ENCODE measurements at places on chromosomes 13 and 19.

- no peak for DNase-seq
These were observed 17.2 kb downstream of the TDRD3 start for GRCh38 chr13:60414177-60414576.

- DNase-seq: no peak
These were observed 82.2 kb downstream of the SLC7A1 start for GRCh38 chr13:29513002-29513980.

DNA sequence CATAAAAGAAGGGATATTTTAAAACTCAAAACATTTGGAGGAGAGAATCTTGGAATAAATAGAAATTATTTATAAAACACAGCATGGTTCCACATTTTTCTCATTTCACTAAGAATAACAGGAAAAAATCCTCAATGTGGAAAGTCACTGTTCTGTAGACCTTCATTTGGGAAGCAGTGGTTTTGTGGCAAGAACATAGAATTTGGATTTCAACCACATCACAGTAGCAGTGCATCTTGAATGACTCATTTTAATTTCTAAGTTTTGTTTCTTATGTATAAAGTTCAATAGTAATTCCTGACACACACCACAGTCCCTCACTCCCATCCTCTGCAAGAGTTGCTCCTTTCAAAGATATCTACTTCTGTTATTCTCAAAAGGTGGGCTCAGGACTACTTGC is 264.0 kb downstream of the ENOX1 start:
- DNase-seq: peak; percentile 90

DNA sequence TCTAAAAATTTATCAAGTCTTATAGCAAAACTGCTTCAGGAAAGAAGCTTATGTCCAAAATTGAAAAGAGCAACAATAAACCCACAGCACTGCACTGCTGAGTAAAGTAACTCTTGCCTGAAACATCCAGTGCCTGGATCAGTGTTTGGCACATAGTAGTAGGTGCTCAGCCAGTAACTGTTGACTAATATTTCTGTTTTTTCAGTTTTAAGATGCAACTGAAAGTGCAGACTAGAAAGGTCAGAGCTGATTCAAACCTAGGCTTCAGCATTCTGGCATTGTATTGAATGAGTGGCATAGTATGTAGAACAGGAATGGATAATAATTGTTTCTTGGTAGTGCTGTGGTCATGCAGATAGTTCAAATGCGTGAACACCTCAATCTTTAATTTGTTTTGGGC is 67.6 kb downstream of the UBL3 start:
- DNase-seq: no peak

GRCh38 chr19:16824658-16825311 is 4.4 kb upstream of the SIN3B start:
- no peak for DNase-seq

GRCh38 chr13:49587311-49587847 is 2.0 kb upstream of the RCBTB1 start:
- DNase-seq: no peak

Data from astrocyte of the cerebellum (primary cell).